ENCODE measurements at places on chromosomes 7 and 10.

DNA sequence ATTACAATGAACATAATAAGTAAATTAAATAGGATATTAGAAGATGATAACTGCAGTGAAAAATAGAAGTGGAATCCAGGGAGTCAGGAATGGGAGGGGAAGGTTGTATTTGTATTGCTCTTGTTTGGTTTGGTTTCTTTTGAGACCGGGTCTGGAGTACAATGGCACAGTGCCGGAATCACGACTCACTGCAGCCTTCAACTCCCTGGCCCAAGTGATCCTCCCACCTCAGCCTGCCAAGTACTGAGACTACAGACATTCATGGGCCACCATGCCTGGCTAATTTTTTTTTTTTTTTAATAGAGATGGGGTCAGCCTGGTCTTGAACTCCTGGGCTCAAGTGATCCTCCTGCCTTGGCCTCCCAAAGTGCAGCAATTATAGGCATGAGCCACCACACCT, 59.9 kb upstream of the LRRC4 start:
- no peak overlapping the region for H3K4me3 ChIP-seq
- H3K36me3 ChIP-seq = peaks cover 58% of the 10 kb centered on the region
- H3K4me1 ChIP-seq = no peaks in the 10 kb centered on the region
- no peaks in the 10 kb centered on the region for H3K27me3 ChIP-seq
- peak overlapping the region; percentile 27 for H3K27ac ChIP-seq
- DNase-seq = no peak

DNA sequence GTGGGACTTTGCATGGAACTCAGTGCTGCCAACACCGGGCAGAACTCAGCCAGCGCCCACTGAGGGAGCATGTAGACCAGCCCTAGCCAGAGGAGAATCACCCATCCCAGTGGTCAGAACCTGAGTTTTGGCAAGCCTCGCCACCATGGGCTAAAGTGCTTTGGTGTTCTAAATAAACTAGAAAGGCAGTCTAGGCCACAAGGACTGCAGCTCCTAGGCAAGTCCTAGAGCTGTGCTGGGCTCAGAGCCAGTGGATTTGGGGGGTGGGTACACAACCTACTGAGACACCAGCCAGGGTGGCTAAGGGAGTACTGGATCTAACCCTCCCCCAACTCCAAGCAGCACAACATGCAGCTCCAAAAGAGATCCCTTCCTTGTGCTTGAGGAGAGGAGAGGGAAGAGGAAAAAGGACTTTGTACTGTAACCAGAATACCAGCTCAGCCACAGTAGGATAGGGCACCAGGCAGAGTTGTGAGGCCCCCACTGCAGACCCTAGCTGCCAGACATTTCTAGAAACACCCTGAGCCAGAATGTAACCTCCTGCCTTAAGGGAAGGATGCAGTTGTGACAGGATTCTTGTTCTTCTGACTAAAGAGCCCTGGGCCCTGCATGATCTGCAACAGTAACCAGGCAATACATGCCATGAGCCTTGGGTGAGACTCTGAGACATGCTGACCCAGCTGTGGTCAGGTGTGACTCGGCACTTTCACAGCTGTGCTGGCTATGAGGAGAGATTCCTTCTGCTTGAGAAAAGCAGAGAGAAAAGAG, 24.4 kb downstream of the GSDME start:
- peaks cover 17% of the 10 kb centered on the region for H3K27me3 ChIP-seq
- H3K36me3 ChIP-seq = peaks cover 2% of the 10 kb centered on the region
- no peak overlapping the region for H3K27ac ChIP-seq
- H3K4me1 ChIP-seq = peaks cover 20% of the 10 kb centered on the region
- no peak for DNase-seq
- no peak overlapping the region for H3K4me3 ChIP-seq

DNA sequence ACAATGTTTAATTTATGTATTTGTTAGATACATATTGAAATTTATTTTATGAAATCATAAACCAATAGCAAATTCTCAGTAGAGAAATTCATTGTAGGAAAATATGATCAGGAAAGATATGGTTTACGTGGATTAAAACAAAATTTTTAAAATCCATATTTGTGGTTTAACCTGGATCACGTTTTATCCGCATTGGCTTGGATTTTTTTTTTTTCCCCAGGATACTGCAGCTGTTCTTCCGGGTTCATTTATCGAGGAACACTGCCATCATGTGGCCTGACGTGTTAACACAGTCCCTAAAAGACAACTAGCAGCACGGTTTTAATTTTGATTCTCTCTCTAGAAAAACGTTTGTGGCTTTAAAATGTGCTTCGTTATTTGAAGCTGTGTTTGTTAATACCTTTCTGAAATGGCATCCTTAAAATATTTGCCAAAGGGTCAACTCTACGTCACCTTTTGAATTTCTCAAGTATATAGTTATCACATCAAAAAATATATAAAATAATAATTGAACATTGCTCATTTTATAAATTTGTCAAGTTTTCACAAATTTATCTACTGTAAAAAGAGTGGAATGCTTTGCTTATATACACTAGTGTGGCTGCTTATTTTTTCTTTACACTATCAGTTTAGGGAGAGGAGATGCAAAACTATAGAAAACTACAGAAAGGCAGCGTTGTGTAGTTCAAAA, 8.7 kb upstream of the ASB4 start:
- no peaks in the 10 kb centered on the region for H3K4me1 ChIP-seq
- H3K27me3 ChIP-seq = peaks cover 8% of the 10 kb centered on the region
- peak; percentile 64 for DNase-seq
- no peak overlapping the region for H3K4me3 ChIP-seq
- H3K36me3 ChIP-seq = no peaks in the 10 kb centered on the region

- H3K36me3 ChIP-seq = peaks cover 41% of the 10 kb centered on the region
- DNase-seq = no peak
- no peaks in the 10 kb centered on the region for H3K27me3 ChIP-seq
- peak overlapping the region; percentile 20 for H3K27ac ChIP-seq
These were observed 8.8 kb downstream of the TM9SF3 start for GRCh38 chr10:96578022-96578421.

DNA sequence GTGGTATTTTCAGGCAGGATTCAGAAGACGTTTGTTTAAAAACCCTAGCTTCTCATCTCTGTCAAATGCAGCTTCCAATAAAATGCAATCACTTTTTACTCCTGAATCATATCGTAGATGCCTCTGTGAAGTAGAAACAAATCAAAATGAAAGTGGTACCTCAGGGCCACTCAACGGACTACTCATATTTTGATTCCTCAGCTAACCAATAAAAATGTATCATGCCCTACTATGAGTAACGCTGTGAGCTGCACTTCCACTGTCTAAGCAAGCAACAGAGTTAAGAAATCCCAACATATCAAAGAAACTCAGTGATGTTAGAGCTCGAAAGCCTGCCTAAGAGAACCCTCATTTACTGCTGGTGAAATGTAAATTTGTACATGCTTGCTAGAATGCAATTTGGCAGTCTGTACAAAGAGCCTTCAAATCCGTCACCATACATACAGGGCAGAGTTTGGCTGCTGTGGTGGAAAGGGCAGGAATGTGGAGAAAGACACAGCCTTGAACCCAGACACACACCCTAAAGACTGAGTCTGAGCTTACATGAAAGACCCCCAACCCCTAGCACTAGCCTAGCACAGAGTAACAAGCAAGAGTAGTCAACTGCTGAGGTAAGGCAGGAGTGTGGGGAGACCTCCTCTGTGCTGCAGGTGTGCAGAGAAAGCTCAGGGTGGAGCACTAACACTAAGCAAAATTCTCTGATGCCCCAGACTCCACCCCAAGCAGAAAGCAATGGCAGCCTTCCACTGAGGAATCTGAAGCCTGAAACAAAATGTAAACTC, 151.5 kb downstream of the ANK3 start:
- peak; percentile 54 for DNase-seq
- H3K4me3 ChIP-seq = peak overlapping the region; percentile 48
- H3K27ac ChIP-seq = peak overlapping the region; percentile 70
- no peaks in the 10 kb centered on the region for H3K27me3 ChIP-seq
- H3K4me1 ChIP-seq = peaks cover 33% of the 10 kb centered on the region

- no peaks in the 10 kb centered on the region for H3K4me1 ChIP-seq
- no peak overlapping the region for H3K27ac ChIP-seq
- no peak overlapping the region for H3K4me3 ChIP-seq
These were observed 290.7 kb upstream of the KIAA1217 start for GRCh38 chr10:23918090-23918723.

DNA sequence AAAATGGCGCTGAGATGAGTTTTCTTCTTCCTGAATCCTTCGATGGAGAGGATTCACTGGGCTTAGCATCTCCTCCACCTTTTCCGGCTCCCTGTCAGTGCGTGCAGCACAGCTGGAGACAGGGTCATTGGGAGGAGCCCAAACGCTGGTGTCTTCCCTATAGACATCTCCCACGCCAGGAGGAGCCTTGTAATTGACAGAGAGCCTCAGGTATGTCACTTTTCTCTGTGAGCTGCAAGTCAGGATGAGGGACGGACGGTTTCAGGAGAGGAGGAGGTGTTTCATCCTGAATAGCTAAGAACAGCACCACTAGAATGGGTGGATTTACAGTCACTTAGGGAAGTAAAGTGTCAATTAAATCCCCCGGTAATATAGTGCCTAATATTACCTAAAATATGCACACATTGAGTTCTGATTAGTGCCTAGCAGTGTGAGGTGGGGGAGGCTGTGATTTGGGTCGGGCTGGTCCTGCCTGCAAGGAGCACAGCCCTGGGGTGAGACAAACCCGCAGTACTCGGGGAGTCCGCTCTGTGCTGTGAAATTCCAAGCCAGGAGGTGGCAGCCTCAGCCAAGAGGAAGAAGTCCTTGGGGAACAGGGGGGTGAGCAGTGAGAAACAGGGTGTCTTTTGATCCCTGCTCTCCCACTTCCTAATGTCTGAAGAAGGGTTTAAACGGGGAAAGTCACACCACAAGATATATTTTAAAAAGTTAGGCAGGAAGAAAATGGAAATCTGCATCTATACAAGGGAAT, 28.2 kb downstream of the IL15RA start:
- peaks cover 7% of the 10 kb centered on the region for H3K4me1 ChIP-seq
- H3K36me3 ChIP-seq = no peaks in the 10 kb centered on the region
- H3K27ac ChIP-seq = no peak overlapping the region
- DNase-seq = peak; percentile 66
- H3K27me3 ChIP-seq = no peaks in the 10 kb centered on the region

DNA sequence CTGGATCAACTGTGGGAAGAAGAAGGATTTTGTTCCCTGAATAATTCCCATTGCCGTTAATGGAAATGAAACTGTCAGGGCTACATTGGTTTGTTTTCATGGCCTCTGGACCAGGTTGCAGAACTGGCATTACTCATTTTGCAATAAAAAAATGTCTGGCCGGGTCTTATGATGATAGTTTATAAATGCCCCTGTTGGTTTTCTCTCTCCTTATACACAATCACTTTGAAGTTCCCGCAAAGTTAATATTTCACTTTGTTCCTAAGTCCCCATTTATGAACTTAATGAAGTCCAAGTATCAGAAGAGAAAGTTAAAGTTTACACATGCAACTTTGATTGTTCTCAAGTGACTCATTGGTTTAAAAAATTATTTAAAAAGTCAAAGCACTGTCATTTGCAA, 150.7 kb upstream of the PRR15 start:
- H3K27me3 ChIP-seq = no peaks in the 10 kb centered on the region
- DNase-seq = no peak
- no peak overlapping the region for H3K4me3 ChIP-seq
- H3K4me1 ChIP-seq = no peaks in the 10 kb centered on the region
- H3K36me3 ChIP-seq = no peaks in the 10 kb centered on the region

- no peak for DNase-seq
- no peak overlapping the region for H3K4me3 ChIP-seq
- no peaks in the 10 kb centered on the region for H3K27me3 ChIP-seq
- no peak overlapping the region for H3K27ac ChIP-seq
- H3K4me1 ChIP-seq = no peaks in the 10 kb centered on the region
These were observed 27.6 kb downstream of the TMEM248 start for GRCh38 chr7:66948480-66949109.

DNA sequence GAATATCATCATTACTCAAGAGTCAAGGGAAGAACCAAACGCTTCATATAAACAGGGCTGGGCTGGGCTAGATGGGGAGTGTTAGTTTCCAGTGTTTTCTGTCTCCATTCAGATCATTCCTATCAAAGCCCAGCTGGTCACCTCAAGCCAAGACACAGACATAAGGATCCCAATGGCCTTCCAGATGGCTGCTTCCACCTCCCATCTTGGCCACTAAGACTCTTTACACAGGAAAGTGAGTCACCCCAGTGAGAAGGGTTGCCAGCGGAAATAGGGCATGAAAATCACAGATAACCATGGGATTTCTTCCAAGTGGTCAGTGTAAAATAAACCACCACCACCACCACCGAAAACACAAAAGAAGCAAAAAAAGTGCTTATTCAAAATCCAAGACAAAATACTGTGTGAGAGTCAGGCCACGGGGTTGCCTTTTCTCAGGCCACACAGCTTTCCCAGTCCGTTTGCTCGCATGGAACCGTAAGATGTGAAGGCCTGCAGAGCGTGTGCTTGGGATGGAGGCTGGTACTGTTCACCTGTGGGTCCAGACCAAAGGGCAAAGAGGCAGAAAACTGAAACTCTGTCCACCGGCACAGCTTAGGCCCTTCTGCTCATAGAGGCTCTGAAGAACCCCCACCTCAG, 5.6 kb downstream of the PRSS2 start:
- no peaks in the 10 kb centered on the region for H3K27me3 ChIP-seq
- H3K27ac ChIP-seq = no peak overlapping the region
- no peak for DNase-seq
- H3K36me3 ChIP-seq = peaks cover 2% of the 10 kb centered on the region
- no peak overlapping the region for H3K4me3 ChIP-seq

- H3K27me3 ChIP-seq = no peaks in the 10 kb centered on the region
- peaks cover 86% of the 10 kb centered on the region for H3K4me1 ChIP-seq
- no peak overlapping the region for H3K4me3 ChIP-seq
These were observed 2.9 kb upstream of the ATP6V0E2 start for GRCh38 chr7:149870701-149871483.

- no peak for DNase-seq
- H3K27me3 ChIP-seq = no peaks in the 10 kb centered on the region
- no peak overlapping the region for H3K27ac ChIP-seq
- H3K36me3 ChIP-seq = peaks cover 26% of the 10 kb centered on the region
- H3K4me3 ChIP-seq = no peak overlapping the region
- no peaks in the 10 kb centered on the region for H3K4me1 ChIP-seq
These were observed 14.8 kb downstream of the GPAM start for GRCh38 chr10:112168733-112169132.

GRCh38 chr7:44962483-44963251, 16.1 kb downstream of the MYO1G start:
- no peak overlapping the region for H3K4me3 ChIP-seq
- peaks cover 37% of the 10 kb centered on the region for H3K36me3 ChIP-seq
- DNase-seq = peak; percentile 35
- H3K27ac ChIP-seq = no peak overlapping the region
- H3K4me1 ChIP-seq = peaks cover 20% of the 10 kb centered on the region

DNA sequence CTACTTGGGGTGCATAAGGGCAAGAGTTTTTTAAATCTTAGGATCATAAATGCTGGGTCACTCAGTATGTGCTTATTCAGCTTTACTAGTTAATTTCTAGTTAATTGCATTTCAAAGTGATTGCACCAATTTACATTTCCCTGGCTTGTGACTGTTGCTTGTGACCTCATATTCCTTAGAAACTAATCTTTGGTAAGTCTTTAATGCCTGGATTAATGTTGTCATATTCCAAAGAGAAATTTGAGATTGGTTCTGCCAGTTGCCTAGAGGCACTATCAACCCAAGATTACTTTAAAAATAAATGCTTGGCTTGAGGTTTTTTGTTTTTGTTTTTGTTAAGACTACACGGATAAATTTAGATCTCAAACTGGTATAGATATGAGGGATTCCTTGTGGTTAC, 103.1 kb downstream of the ANK3 start:
- H3K36me3 ChIP-seq = no peaks in the 10 kb centered on the region
- DNase-seq = no peak
- H3K27ac ChIP-seq = no peak overlapping the region
- no peaks in the 10 kb centered on the region for H3K27me3 ChIP-seq
- H3K4me3 ChIP-seq = no peak overlapping the region

All from activated CD4-positive, alpha-beta T cell treated with anti-CD3 and anti-CD28 coated beads for 36 hours (primary cell).